H1 (cell line): ENCODE measurements at places on chromosomes 13 and 19.
A peak's percentile ranks its signal among the peaks of the same experiment; 100 is the strongest.

GRCh38 chr13:38418286-38418685 lies 68.6 kb downstream of the UFM1 start:
- DNase-seq = no peak

DNA sequence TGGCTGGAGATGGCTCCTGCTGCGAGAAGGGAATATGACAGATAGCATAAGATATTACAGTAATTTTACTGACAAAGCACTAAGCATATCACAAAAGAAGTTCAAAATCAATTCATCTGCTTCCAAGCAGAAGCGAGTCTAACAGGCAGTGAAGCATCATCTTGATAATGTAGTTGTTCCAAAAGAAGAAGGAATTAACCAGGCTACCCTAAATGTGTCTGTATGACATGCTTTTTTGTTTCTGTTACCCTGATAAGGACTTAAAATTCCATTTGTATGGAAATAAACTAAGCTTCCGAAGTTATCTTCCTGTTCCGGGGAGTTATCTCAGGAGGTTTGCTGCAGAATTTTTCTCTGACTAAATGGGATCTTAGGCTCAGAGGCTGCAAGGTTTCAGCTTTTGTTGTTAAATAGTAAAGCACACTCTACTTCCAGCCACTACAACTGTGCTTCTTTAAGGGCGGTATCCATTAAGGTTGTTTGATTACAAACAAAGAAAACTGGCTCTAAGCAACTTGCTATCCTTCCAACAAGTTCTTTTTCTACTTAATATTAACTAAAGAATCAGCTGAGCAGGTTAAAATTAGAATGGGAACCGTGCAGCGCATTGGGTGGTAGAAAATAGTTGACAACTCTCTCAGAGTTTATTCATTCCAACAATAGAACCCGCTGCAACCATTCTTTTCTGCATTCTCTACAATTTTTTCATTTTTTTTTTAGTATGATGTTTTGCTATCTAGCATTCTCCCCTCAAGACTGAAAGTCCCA lies 607.3 kb downstream of the UQCRFS1 start:
- DNase-seq = no peak

GRCh38 chr19:30228113-30228834 lies 143.9 kb upstream of the ZNF536 start:
- peak; percentile 59 for DNase-seq

- DNase-seq = peak; percentile 71
Measured at GRCh38 chr19:289651-290371, 1.4 kb downstream of the PLPP2 start.

DNA sequence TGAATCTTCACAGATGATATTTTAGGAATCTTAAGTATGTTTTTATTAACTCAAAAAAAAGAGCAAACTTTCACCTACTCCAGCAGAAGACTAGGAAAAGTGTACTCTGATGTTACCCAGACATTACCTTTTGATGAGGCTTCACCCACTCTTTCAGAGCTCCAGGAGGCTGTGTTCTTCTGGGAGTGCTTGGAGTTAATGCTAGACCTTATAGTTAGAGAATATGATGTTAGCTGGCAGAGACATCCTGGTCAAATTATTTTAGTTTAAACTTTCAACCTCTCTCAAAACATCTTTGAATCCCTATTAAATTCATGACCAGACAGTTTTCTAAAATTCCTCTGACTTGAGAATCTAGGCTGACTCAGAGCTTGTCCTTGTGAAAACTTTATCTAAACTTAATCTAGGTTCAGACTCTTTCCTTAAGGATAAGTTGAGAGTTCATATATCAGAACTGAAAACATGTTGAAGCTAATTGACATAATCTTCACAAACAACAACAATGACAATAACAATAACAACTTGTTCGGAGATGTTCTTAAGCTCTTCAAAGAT lies 82.8 kb downstream of the ITGBL1 start:
- DNase-seq = no peak

DNA sequence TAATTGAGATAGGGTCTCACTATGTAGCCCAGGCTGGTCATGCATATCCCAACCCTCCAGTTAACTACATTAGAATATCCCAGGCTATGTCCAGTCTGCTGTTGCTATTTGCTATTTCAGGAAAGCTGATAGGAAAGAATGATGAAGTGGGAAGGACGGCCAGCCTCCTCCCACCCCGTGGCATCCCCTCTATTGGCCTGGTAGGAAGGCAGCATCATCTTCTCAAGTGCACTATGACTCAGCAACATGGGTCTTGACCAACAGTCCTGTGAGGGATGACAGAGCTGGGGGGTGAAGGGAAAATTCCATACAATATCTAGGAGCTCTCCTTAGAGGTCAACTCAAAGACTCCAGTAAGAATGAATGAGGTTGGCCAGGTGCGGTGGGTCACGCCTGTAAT lies 48.0 kb upstream of the ABCC4 start:
- no peak for DNase-seq

DNA sequence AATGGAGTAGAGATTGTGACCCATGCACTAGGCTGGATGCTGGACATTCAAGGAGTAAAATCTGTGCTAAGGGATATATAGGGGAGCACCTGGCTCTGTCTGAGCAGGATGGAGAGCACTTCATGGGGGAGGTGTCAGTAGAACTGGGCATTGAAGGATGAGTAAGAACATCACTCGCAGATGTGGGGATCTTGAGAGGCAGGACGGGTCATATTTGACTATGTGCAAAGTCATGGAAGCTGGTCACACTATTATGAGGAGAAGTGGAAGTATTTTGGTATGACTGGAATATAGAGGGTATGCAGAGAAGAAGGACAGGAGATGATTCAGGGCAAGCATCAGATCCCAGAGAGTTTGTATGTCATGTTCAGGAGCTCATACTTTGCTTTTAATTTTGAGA lies 62.9 kb upstream of the PCDH8 start:
- DNase-seq = no peak
